Glutamatergic neuron (in vitro differentiated cells): ENCODE measurements at places on chromosomes 1 and 21. TPM values are rescaled to one million over a fixed set of nuclear protein-coding genes. Genes with fewer than 3 reads are reported as not detected.

The KRTAP13-3 gene
- total RNA-seq: not detected

The NPPA gene
- total RNA-seq: not detected

The PAX7 gene
- 0.07 TPM for total RNA-seq

The CD53 gene
- total RNA-seq: not detected

The SESN2 gene
- 57.2 TPM for total RNA-seq

The PTGER3 gene
- total RNA-seq: 0.29 TPM
